ENCODE measurements at places on chromosomes 3 and 15. TPM values are rescaled to one million over a fixed set of nuclear protein-coding genes. Genes with fewer than 3 reads are reported as not detected.

The PRSS50 gene
- 0.34 TPM for total RNA-seq

The GATA2 gene
- total RNA-seq = 17.8 TPM

The MRPS22 gene
- 32.4 TPM for total RNA-seq

The TM4SF18 gene
- total RNA-seq = 16.6 TPM

DNA sequence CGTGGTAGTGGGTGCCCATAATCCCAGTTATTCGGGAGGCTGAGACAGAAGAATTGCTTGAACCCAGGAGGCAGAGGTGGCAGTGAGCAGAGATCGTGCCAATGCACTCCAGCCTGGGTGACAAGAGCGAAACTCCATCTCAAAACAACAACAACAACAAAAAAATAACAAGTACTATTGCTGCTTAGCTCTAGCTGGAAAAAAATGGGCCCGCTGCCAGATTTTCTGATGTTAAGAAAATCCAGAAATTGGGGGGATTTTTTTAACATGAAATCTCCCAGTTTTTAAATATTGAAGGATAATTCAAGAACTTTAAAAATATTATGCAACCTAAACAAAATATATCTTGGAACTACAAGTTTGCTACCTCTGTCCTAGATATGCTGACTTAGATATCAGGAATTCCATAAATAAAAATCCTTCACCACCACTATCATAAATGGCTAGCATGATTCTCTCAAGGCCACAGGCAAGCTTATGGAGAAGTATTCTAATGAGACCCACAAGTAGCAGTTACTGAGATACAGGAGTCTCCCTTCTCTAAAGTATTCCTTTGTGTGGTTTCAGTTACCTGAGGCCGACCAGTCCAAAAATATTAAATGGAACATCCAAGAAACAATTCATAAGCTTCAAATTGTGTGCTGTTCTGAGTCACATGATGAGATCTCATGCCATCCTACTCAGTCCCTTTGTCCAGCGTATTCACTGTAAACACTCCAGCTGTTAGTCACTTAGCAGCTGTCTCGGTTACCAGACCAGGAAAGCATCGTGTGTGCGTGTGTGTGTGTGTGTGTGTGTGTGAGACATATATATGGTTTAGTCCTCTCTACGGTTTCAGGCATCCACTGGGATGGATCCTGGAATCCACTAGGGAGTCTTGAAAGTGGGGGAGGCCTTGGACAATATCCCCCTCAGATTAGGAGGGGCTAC lies 277.2 kb downstream of the TBL1XR1 start:
- no peak for DNase-seq

- no peak for DNase-seq
These were observed 100.4 kb upstream of the NR2E3 start for GRCh38 chr15:71709808-71710418.
